Mammary epithelial cell (primary cell): ENCODE measurements at places on chromosomes 5 and 9. TPM values are rescaled to one million over a fixed set of nuclear protein-coding genes. Genes with fewer than 3 reads are reported as not detected.

DNA sequence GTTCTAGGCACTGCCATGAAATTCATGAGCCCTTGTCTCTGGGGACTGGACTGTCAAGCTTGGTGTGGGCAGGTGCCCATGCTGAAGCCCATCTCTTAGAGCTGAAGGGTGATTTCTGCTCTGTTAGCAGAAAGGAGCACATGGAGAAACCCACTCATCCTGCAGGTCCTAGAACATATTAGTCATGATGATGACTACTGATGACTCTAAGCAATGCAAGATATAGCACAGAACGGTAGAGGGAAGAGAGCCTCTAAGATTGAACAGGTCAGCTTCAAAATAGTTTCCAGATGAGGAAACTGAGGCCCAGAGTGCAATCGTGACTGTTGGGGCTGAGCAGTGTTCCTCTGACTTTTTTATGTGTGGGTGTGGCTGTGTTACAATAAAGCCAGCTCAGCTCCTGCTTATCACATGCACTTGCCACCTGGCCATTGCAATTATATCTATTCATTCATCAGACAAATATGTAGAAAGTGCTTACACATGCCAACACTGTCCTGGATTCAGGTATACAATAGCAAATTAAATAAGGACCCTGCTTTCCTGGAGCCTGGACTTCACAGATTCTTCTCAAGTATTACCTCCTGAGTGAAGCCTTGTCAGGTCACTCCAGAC, 140.2 kb upstream of the BRINP1 start:
- DNase-seq = peak; percentile 6

DNA sequence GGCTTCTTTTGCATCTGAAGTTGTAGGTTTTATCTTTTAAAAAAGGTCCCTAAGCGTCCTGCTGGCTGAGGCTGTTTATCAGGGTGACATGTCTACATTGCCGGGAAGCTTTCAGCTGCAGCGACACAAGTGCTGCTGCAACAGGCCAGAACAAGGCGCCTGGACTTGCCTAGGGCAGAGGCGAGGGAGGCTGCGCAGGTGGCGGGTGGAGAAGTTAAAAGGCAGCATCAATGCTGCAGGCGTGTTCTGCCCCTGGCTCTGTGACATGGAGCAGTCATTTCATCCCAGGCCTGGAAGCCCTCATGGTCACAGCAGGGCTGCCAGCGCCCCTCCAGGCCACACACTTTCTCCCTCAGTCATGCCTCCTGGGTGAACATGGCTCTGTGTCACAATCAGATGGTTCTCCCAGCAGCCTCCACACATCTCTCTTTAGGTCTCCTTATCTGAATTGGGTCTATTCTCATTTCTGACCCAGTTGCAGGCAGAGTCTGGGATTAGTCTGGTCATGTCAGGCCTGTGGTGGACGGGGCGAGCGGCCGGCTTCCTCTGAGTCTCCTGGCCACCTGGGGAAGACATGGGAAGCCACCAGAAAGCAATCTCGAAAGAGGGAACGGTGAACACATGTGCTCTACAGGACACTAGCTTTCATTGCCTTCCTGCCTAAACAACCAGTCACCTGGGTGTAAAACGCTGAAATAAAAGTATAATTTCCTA, 41.3 kb downstream of the IRX2 start:
- DNase-seq = no peak

DNA sequence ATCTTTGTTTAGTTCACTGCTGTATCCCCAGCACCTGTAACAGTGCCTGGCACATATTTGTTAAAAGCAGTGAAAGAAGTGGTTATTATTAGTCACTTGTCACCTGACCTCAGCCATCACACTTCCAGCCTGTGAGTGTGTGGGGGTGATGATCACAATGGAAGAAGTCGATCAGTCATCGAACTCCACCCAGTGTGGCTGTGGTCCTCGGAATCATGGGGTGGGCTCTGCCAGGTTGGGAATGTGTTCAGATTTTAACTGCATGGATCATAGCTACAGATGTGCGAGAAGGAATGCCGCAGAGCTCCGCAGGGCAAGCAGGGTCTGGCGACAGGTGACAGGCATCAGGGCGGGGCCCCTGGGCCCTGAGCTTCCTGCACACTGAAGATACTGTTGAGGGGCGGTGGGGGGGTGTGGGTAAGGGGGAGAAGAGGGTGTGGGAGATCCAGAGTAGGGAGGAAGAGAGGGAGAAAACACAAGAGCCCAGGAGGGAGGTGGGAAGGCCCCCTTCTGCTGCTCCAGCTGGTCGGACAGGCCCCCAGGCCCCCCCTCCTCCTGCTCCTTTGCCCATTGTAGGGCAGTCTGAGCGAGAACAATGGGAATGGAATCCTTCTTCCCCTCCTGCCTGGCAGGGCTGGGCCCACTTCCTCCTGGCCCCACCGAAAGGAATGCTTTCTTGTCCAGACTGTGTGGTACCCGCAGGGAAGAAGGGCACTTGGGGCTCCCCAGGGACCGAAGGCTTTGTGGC, 89.6 kb downstream of the SPRY4 start:
- peak; percentile 42 for DNase-seq

GRCh38 chr9:133248726-133249295, 26.2 kb downstream of the ABO start:
- DNase-seq = no peak

The SPRY4 gene
- 12.0 TPM for polyA plus RNA-seq

DNA sequence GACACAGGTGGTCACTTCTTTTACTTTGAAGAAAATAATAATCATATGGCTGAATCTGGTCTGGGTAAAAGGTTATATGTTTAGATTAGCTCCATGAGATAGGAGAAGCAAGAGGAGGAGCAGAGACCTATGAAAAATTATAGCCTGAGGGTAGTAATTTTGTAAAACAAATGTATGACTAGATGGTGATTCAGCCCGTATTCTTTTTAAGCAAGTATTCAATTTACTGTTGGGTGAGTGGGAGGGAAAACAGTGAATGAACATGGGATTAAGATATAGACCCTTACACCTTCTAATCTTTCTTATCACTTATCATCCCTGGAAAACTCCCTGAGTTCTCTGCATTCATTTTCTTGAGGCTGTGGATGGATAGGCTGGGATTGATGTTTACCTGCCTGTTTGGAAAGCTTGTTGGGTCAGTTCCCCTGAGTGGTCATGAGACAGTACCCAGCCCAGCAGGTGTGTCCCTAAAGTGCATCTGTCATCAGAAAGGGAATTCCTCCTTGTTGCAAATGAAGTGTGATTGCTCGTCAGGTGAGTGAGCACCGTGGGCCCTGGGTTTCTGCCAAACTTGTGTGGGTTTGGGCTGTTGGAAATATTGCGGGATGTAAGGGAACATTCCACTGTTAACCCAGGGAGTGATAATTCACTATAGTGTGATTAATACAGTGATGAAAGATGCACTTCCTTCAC, 101.2 kb upstream of the GDNF start:
- peak; percentile 93 for DNase-seq

- no peak for DNase-seq
These were observed 442.9 kb upstream of the SGCD start for GRCh38 chr5:155884041-155884440.
